Stimulated activated CD4-positive, alpha-beta T cell treated with anti-CD3 and anti-CD28 coated beads, TNF-alpha, amount 100 ng/mL, for 24 hours (primary cell): ENCODE measurements at places on chromosomes 11 and 22.

DNA sequence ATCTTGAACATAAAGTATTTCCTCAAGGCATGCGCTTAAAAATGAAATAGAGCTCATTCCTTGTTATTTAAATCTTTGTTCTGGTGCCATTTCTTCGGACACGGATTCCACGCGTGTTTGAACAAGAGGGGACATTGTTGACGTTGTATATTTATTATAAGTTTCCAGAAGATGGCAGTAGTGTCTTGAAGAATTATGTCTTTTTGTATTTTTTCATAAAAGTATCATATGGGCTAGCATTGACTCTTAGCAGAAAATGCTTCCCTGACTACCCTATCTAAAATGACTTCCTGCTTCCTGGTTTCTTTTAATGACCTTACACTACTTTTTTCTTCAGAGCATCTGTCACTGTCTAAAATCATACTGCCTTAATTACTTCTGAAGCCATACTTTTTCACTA is 20.4 kb downstream of the BIRC2 start:
- DNase-seq: no peak

DNA sequence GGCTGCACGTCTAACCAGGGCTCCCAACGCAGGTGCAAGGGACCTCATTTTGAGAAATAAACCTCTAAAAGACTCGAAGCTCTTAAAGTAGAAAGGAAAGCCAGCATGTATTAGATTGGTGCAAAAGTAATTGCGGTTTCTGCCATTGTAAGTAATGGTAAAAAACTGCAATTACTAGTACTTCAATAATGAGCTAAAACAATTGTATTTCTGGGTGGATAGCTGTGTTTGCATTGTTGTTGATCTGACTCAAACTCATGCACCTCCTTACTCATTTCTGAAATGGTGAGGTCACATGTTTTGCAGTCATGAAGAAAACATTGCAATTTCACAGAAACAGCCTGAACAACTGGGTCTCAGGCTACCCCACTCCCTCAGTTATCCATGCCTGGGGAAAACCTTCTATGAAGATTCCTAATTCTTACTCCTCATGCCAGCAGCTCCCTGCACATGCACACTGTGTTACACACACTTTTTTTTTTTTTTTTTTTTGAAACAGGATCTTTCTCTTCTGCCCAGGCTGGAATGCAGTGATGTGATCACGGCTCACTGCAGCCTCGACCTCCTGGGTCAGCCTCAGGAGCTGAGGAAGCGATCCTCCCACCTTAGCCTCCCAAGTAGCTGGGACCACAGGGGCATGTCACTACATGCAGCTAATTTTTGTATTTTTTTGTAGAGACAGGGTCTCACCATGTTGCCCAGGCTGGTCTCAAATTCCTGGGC is 24.6 kb downstream of the VWCE start:
- DNase-seq: no peak

GRCh38 chr11:11537871-11538270 is 83.9 kb downstream of the GALNT18 start:
- DNase-seq: no peak

DNA sequence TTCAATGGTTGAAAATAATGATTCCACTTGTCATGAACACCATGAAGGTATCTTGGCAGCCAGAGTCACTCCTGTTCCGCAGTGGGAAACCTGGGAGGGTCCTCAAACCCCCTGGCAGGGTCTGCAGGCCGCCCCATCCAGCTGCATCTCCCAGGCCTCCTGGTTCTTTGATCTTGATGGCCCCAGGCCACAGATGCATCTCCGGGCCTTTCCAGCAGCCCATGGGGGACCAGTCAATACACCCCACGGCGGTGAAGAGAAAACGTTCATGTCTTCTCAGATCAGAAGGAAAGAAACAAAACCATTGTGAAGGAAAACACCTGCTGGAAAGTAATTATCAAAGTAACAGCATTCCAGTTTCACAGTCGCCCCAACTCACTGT is 1.8 kb upstream of the TTLL8 start:
- DNase-seq: no peak

GRCh38 chr11:72750556-72751115 is 1.6 kb downstream of the ARAP1 start:
- no peak for DNase-seq

- no peak for DNase-seq
These were observed 39.3 kb downstream of the MYEOV start for GRCh38 chr11:69333149-69333710.
